ENCODE measurements at places on chromosomes 4 and X. TPM values are rescaled to one million over a fixed set of nuclear protein-coding genes. Genes with fewer than 3 reads are reported as not detected.

The YIPF6 gene
- total RNA-seq, result 31.8 TPM

The MAGEC2 gene
- total RNA-seq, result not detected

The CT45A9 gene
- not detected for total RNA-seq

The OTUD6A gene
- 0.18 TPM for total RNA-seq

The FRG1 gene
- total RNA-seq, result 43.2 TPM

The RAP1GDS1 gene
- total RNA-seq, result 25.1 TPM

The C4orf51 gene
- 6.0 TPM for total RNA-seq

The BTK gene
- total RNA-seq, result 0.09 TPM

The CT45A5 gene
- not detected for total RNA-seq

The HPGD gene
- 16.8 TPM for total RNA-seq

The F8 gene
- total RNA-seq, result 3.4 TPM

The NKAP gene
- 7.3 TPM for total RNA-seq

DNA sequence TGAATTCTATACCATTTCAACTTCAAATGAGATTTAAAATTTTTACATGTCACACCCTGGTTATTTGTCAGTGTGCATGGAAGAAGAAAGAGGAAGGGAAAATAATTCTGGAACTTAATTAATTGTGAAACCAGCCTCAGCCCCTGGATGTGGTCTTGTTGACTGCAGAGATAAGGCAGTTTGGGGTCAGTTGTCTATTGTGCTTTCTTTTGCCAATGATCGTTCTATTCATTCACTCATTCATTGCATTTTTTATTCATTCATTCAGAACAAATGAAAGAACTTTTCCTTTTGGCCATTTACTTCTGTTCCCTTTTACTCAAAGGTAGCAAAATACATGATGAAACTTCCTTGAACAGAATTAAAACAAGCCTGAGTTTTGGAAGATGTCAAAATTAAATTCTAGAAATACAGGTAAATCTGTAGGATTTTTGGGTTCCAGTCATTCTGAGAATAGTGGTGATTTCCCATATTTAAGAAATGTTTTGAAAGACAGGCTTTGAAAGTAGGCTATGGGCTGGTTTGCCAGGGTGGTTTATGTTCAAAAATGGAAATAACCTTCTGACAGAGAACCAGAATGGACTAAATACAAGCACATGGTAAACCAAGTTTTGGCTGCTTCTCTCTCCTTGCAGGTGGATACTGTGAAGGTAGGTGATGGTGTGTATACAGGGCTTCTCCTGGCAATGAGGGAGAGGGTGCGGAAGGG, 35.7 kb downstream of the PARM1 start:
- H3K4me1 ChIP-seq, result no peaks in the 10 kb centered on the region
- no peaks in the 10 kb centered on the region for H3K36me3 ChIP-seq
- no peaks in the 10 kb centered on the region for H3K27me3 ChIP-seq

- no peak overlapping the region for H3K4me3 ChIP-seq
These were observed 54.6 kb upstream of the CLCN4 start for GRCh38 chrX:10102046-10102704.

DNA sequence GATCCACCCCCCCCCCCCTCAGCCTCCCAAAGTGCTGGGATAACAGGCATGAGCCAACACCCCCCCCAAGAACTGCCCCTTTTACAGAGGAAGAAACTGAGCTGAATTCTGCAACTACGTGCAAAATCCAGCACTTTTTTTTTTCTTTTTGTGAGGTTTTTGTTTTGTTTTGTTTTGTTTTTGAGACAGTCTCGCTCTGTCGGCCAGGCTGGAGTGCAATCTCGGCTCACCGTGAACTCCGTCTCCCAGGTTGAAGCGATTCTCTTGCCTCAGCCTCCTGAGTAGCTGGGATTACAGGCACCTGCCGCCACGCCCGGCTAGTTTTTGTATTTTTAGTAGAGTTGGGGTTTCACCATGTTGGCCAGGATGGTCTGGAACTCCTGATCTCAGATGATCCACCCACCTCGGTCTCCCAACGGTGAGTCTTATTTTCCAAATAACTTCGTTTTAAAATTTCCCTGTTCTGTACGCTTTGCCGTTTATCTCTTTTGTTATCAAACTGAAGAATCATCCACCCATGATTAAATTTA, 4.9 kb downstream of the CRLF2 start:
- H3K4me3 ChIP-seq, result peak overlapping the region; percentile 22
- H3K36me3 ChIP-seq, result no peaks in the 10 kb centered on the region
- H3K4me1 ChIP-seq, result no peaks in the 10 kb centered on the region
- H3K27me3 ChIP-seq, result no peaks in the 10 kb centered on the region
- no peak for DNase-seq

DNA sequence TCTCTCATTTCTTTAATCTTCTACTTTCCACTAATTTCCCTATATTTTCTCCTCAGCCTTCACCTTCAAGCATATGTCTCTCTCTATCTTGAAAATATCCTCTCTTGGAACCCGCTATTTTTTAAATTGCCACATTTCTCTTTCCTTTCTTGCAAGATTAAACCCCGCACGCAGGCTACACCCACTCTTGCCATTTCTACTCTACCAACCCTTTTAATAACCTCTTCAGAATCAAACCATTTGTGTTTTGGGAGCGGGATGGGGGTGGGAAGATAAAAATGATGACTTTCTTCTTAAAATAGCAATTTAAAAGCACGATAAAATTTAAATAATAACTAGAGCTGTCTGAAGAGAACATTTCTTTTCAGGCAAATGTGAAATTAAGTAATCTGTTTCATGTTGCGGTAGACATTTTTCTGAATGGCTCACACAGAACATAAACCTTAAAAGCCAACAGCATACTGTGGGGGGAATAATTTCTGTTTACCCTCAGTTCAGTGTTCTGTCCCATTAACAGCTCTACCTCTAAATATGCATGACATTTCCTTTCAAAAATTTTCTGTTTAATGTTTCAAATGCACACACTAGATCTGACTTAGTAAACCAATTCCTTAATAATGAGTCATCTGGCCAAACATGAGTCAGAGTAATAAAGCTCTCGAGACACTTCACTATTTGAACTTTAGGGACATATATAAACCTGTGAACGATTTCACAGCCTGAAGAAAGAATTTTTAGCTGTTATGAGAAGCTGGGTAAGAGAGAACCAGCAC, 20.5 kb downstream of the ARSJ start:
- no peak overlapping the region for H3K27ac ChIP-seq
- H3K4me1 ChIP-seq, result no peaks in the 10 kb centered on the region
- no peaks in the 10 kb centered on the region for H3K36me3 ChIP-seq
- DNase-seq, result no peak

DNA sequence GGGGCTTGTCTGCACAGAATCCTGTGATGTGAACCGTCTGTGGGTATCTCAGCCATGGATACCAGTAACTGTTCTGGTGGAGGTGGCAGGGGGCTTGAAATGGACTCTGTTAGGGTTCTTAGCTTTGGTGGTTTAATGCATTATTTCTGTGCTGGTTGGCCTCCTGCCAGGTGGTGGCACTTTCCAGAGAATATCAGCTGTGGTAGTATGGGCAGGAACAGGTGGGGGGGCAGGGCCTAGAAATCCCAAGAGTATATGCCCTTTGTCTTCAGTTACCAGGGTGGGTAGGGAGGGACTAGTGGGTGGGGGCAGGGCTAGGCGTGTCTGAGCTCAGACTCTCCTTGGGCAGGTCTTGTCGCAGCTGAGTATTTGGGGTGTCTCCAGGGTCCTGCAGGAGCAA, 106.7 kb downstream of the KIT start:
- H3K27me3 ChIP-seq, result no peaks in the 10 kb centered on the region
- DNase-seq, result no peak
- peaks cover 9% of the 10 kb centered on the region for H3K36me3 ChIP-seq
- 0 out of 2 replicates have a peak, but pooled peaks cover under 1% of the 10 kb centered on the region for H3K4me1 ChIP-seq
- H3K4me3 ChIP-seq, result no peak overlapping the region

DNA sequence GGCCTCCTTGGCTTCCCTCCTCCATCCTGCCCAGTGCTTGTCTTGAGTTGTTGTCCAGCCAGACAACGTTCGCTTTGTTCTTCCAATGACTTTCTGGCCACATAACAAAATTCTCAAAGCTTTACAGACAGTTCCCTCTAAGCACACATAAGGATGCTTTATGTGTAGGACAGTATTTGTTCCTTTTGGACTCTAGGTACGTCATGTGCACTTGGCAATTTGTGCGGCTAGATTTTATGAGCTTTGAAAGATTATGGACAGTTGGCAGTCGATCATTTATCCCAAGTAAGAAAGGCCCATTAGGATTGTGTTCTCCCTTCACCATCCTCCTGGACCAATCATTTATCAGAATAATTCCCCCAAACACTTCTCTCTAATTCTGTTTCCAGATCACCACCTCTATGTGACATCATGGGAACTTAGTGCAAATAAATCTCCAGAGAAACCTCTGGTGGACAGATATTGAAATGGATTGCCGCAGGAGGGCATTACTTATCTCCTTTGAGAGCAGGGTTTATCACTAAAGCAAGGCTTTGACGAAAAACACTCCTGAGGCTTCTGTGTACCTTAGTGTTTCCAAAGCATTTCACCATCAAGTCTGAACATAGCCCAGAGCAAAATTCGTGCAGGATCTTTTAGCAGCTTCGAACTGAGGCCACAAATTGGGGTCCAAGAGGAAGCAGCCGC, 77.4 kb upstream of the BMPR1B start:
- H3K4me1 ChIP-seq, result no peaks in the 10 kb centered on the region
- H3K27ac ChIP-seq, result no peak overlapping the region
- no peaks in the 10 kb centered on the region for H3K27me3 ChIP-seq
- H3K4me3 ChIP-seq, result no peak overlapping the region
- H3K36me3 ChIP-seq, result no peaks in the 10 kb centered on the region

GRCh38 chr4:114116861-114117260, 137.4 kb upstream of the ARSJ start:
- no peaks in the 10 kb centered on the region for H3K4me1 ChIP-seq
- no peak for DNase-seq
- no peak overlapping the region for H3K27ac ChIP-seq
- no peaks in the 10 kb centered on the region for H3K36me3 ChIP-seq
- H3K4me3 ChIP-seq, result no peak overlapping the region

All from H9 (cell line).